ENCODE measurements at places on chromosomes 2 and 18.

DNA sequence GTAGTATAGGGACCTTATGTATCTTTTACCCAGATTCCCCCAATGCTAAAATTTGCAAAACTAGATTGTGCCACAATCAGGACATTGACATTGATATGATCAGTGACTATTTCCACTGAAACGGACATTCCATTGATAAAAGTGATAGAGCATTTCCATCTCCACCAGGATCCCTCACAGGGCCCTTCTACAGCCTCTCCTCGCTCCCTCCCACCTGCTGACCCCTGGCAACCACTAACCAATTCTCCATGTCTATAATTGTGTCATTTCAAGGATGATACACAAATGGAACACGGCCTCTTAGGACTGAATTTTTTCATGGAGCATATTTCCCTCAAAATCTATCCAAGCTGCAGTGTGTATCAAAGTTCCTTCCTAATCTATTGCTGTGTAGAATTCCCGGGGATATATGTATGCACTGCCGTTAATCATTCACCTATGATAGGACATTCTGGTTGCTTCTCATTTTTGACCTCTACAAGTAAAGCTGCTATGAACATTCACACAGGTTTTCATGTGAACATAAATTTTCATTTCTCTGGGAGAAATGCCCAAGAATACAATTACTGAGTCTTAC, 67.3 kb downstream of the UXS1 start:
- DNase-seq: no peak

GRCh38 chr2:119160361-119160990, 1.9 kb upstream of the C1QL2 start:
- DNase-seq: no peak

GRCh38 chr18:13141209-13141608, 77.4 kb upstream of the LDLRAD4 start:
- DNase-seq: no peak

- DNase-seq: no peak
Observed at GRCh38 chr2:195489101-195489500, 167.9 kb upstream of the SLC39A10 start.

- DNase-seq: no peak
Observed at GRCh38 chr18:77679869-77680268, 430.2 kb downstream of the GALR1 start.

- DNase-seq: no peak
Observed at GRCh38 chr2:207891086-207891844, 121.6 kb upstream of the FZD5 start.

GRCh38 chr18:41072946-41073345, 882.1 kb upstream of the PIK3C3 start:
- DNase-seq: no peak

DNA sequence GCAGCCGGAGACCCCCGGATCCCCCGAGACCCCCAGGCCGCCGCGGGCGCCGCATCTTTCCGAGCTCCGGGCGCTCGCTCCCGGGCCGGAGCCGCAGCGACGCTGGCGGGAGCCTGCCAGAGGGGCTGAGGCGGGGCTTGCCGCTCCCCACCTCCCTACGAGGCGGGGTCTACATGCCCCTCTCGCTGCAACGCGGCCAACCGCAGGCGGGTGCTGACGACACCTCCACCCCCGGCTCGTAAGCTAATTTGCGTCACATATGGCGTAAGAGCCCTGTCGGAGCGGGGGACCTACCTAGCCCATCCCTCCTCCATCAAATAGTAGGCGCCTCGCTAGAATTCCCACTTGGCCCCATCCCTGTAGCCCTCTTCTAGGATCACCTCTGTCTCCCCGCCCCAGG, at the start of gene PTPRN:
PTPRN (minus strand) TSS at position 124 of the 400 bp plus-strand sequence; CDS start at position 55, 69 bp downstream.
- DNase-seq: no peak

- DNase-seq: no peak
Observed at GRCh38 chr2:228023619-228024018, 152.2 kb downstream of the DAW1 start.

GRCh38 chr2:7010391-7011054, 93.3 kb downstream of the RNF144A start:
- no peak for DNase-seq

GRCh38 chr2:126823951-126824350, 74.7 kb upstream of the TEX51 start:
- no peak for DNase-seq

GRCh38 chr2:239231231-239232194, 169.3 kb downstream of the HDAC4 start:
- no peak for DNase-seq

DNA sequence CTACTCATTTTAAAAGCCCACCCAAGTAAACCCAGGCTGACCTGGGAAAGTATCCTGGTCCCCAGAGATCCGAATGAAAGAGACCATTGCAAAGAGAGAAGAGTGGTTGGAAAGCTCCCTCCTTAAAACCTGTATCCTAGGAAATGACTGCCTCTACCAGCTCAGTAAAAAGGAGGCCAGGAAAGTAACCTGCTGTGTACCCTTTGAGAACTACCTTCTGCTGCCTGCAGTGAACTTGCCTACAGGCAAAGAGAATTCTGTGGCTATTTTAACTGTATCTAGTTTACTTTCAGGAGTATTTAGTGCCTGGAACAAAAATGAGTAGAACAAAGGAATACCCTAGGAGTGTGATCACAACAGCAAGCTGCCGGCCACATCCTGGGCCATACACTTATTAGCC, 641.7 kb upstream of the NRXN1 start:
- DNase-seq: no peak

GRCh38 chr18:34807106-34807796, 97.2 kb downstream of the DTNA start:
- no peak for DNase-seq

DNA sequence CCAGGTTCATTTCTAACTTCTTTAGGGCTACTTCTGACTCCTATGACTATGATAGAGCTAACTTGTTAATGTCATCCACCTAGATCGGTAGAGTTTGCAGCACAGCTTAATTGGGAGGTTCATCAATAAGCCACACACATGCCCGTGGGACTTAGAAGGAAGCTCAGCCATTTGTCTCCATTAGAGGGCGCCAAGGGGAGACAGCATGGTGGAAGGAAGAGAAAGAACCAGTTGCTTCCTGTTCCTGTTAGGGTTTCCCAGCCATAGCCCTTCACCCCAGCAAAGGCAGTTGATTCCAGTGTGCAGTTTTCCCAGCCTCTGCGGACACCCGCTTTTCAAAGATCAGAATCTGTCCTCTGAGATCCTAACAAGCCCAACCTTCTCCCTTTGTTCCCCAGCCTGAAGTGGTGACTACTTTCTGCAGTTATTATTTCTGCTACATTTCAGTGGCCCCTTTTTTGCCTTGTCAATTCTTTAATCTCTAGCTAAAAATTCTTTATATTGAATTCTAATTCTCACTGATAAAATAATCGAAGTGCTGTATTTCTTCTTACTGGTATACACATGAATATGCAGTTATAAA, 30.3 kb downstream of the MAIP1 start:
- peak; percentile 74 for DNase-seq

DNA sequence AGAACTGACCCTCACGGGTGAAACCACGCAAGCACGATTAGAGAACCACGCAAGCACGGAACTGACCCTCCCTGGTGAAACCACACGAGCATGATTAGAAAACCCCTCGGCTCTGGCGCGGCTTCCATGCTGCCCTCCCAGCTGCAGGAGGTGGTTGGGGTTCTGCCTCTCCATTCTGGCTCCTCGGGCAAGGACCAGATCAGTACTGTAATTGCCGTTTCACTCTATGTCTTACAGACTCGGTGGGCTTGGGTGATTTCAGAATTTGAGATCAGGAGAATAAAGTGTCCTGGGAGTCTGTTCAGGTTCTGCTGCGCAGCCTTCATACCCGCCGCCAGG, 58.3 kb upstream of the KCNG2 start:
- no peak for DNase-seq

DNA sequence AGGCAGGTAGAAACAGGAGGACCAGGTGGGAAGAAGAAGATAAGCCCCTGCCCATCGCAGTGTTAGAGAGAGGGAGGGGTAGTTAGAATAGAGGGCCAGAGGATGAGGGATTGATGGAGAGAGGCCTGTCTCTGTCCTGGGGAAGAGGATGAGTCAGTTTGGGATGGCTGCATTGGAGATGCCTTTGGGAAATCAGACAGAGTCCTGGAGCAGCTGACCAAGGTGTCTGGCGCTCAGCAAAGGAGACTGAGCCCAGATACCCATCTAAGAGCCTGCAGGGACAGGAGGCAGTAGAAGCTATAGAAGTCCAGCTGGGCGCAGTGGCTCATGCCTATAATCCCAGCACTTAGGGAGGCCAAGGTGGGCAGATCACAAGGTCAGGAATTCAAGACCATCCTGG, 177.8 kb upstream of the HAAO start:
- no peak for DNase-seq

- DNase-seq: no peak
Observed at GRCh38 chr2:36380624-36381481, 25.3 kb downstream of the CRIM1 start.

DNA sequence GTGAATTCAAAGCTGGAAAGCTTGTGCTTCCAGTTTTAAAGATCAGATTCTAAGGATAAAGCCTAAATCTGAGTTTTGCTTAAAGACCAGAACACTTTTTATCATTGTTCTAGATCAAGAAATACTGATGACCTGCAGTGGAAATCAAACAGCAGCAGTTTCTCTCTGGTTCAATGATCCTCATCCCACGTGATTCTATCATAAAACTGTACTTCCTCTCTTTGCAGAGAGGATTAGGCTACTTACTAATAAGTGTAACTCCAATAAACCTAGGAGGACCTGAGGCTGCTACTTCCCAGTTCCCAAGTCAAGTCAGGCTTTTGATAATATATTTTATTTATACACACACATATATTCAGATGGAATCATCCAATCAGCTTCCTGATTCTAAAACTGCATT, 81.9 kb downstream of the TCF4 start:
- no peak for DNase-seq

DNA sequence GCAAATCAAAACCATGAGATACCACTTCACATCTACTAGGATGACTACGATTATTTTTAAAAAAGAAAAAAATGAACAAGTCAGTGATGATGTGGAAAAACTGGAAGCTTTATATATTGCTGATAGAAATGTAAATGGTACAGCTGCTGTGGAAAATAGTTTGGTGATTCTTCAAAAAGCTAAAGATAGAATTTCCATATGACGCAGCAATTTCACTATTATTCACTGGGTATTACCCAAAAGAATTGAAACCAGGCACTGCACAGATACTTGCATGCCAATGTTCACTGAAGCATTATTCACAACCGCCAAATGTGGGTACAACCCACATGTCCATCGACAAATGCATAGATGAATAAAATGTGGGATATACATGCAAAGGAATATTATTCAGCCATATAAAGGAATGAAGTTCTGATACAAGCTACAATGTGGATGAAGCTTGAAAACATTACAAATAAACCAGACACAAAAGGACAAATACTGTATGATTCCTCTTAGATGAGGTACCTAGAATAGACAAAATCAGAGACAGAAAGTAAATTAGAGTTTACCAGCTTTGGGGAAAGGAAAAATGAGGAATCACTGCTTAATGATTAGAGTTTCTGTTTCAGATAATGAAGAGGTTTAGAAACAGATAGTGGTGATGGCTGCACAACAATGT, 11.1 kb downstream of the RTTN start:
- DNase-seq: no peak

DNA sequence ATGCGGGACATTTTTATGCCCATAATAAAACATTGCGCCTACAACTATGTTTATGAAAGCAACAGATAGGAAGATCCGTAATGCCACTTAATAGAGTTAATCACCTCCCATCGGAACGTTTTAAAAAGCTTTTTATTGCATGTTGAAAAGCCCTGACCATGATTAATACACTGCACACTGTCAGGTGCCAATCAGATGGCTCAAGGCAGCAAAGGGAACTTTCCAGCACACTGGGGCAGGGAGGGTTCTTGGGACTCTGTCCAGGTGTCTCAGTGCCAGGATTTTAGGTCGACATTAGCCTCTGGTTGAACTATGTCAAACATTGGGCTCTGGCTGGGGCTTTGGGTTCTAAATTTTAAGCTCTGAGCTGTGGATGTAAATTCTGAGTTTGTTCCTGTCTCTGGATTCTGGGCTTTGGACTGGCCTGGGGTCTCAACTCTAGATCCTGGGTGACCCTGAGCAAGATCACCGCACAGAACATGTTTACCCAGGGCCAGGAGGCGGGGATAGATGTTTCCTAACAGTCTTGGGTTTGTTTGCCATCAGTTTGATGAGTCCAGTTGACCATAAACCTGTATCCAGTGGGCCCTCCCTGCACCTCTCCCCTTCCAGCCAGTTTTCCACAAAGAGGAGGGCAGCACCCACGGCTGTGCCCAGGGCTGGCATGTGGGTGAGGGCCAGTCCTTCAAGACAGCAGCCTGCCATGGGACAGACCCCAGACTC, 262.7 kb downstream of the ATAD2B start:
- no peak for DNase-seq

DNA sequence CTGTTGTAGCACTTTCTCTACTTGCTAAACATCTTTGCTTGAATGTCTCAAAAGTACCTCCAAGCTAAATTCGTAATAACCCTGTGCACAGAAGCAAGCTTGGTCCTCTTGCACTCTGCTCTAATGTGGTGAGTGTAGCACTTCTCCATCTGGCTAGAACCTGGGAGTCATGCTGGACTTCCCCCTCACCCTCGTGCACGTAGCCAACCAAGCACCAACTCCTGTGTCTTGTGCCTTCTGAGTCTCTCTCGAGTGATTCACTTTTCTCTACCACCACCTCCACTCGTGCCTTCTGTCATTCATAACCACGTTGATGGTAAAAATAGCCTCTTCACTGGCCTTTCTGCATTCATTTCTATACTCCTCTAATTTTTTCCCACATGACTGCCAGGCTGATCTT, 91.9 kb upstream of the KCNE4 start:
- no peak for DNase-seq

- DNase-seq: no peak
Observed at GRCh38 chr2:238653431-238654109, 194.3 kb upstream of the TWIST2 start.

DNA sequence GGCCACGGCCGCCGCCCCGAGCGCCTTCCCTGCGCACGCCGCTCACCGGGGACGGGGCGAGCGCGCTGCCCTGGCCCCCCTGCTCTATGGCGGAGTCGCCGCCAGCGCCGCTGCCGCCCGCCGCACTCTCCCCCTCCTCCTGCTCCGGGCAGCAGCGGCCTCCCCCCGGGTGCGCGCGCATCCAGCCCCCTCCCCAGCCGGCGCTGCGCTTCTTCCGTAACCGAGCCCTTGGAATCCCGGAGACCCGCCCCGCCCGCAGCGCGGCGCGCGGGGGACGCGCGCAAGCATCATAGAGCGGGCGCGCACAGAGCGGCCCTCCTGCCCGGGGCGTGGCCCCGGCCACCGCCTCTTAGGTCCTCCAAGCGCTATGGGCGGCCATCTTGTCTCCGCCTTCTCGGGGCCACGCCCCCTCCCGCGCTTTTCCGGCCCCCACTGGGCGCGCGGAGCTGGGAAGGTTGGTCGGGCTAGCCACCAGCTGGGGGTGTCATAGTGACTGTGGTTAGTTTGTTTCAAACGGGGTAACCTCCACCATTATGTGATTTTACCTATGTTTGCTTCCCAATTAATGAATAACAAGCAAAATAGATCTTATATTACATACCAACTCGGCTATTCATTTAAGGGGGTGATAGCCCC, at the start of gene MBD2:
MBD2 (minus strand) TSS at position 291 of the 636 bp plus-strand sequence; CDS start at position 181, 110 bp downstream.
- peak; percentile 96 for DNase-seq

GRCh38 chr2:22855081-22855480, 529.9 kb upstream of the KLHL29 start:
- DNase-seq: no peak

Data from right lobe of liver (tissue), 6 donors.